ENCODE measurements at places on chromosomes 7 and 10. TPM values are rescaled to one million over a fixed set of nuclear protein-coding genes. Genes with fewer than 3 reads are reported as not detected.

GRCh38 chr10:88106366-88106765 is 242.9 kb downstream of the PTEN start:
- H3K36me3 ChIP-seq, result no peaks in the 10 kb centered on the region
- peak overlapping the region; percentile 45 for H3K27ac ChIP-seq
- H3K4me1 ChIP-seq, result peaks cover 75% of the 10 kb centered on the region
- DNase-seq, result no peak

- DNase-seq, result no peak
- H3K36me3 ChIP-seq, result no peaks in the 10 kb centered on the region
- H3K4me3 ChIP-seq, result no peak overlapping the region
- no peaks in the 10 kb centered on the region for H3K27me3 ChIP-seq
- no peak overlapping the region for H3K27ac ChIP-seq
- peaks cover 4% of the 10 kb centered on the region for H3K4me1 ChIP-seq
These were observed 289.2 kb downstream of the FZD1 start for GRCh38 chr7:91553410-91553895.

DNA sequence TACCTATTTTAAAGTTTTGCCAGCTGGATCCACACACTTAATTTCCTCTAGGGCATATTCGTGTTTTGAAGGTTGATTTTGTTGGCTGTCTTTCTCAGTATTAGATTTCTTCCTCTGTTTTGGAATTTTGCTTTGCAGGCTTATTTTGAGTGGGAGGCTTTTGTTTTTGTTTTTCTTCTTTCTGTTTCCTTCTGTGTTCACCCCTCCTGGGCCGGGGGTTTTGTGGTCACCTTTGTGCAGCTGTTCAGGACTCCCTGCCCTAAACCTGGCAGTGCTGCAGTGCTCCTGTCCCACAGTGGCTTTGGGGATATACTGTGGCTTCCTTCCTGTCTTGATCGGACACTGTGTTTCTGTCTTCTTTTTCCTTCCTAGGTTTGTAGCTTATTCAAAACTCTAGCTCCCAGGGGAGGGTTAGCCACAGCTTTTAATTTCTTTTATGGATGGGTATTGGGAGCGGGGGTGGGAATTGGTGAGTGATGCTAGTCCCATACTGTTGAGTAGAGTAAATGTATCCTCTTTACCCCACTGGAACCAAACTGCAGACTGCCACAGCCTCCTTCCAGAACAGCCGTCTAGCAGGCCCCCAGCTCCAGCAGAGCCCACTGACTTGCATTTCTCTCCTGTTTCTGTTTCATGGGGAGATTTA is 228.7 kb upstream of the FZD8 start:
- DNase-seq, result no peak
- H3K4me3 ChIP-seq, result no peak overlapping the region
- no peaks in the 10 kb centered on the region for H3K4me1 ChIP-seq
- H3K36me3 ChIP-seq, result no peaks in the 10 kb centered on the region
- no peak overlapping the region for H3K27ac ChIP-seq
- H3K27me3 ChIP-seq, result no peaks in the 10 kb centered on the region

Gene MYO1G
- 224 TPM for total RNA-seq

DNA sequence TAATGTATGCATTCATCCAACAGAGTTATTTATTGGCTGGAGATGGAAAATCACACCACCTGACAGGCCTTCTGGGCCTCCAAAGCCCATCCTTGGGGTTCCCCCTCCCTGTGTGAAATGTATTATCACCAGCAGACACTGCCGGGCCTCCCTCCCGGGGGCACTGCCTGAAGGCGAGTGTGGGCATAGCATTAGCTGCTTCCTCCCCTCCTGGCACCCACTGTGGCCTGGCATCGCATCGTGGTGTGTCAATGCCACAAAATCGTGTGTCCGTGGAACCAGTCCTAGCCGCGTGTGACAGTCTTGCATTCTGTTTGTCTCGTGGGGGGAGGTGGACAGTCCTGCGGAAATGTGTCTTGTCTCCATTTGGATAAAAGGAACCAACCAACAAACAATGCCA is 15.3 kb downstream of the TACR2 start:
- H3K27ac ChIP-seq, result no peak overlapping the region
- H3K27me3 ChIP-seq, result no peaks in the 10 kb centered on the region
- H3K4me1 ChIP-seq, result no peaks in the 10 kb centered on the region
- peaks cover 13% of the 10 kb centered on the region for H3K36me3 ChIP-seq
- no peak overlapping the region for H3K4me3 ChIP-seq
- no peak for DNase-seq

DNA sequence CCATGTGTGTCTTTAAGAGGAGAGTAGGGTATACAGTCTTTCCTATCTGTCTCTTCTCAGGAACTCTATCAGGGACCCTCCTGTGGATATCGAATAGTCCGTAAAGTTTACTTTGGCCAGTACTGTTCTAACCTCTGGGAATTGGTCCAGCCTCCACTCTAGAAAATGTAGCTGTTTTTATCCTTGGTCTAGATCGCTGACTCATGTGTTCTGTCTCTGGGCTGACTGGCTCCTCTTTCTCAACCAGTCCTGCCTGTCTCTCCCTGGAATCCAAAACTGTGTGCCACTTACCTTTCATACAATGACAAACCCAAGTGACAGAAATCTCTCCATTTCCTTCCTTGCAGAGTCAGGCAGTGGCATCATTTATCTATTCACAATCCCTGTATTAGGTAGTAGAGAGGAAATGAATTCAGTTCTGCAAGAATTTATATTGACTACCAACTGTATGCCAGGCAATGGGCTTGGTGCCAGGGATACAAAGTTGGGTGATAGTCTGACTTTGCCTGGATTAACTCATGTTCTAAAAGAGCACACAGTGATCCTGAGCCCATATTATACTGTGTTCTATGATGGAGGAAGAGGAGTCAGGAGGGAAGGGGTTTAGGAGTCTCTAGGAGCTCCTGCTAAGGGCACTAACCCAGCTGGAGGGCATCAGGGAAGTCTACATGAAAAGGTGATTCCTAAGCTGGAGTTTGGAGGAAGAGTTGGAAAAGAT is 232.7 kb downstream of the LRMDA start:
- no peak for DNase-seq
- H3K4me1 ChIP-seq, result no peaks in the 10 kb centered on the region
- no peaks in the 10 kb centered on the region for H3K27me3 ChIP-seq
- H3K36me3 ChIP-seq, result no peaks in the 10 kb centered on the region
- no peak overlapping the region for H3K27ac ChIP-seq

DNA sequence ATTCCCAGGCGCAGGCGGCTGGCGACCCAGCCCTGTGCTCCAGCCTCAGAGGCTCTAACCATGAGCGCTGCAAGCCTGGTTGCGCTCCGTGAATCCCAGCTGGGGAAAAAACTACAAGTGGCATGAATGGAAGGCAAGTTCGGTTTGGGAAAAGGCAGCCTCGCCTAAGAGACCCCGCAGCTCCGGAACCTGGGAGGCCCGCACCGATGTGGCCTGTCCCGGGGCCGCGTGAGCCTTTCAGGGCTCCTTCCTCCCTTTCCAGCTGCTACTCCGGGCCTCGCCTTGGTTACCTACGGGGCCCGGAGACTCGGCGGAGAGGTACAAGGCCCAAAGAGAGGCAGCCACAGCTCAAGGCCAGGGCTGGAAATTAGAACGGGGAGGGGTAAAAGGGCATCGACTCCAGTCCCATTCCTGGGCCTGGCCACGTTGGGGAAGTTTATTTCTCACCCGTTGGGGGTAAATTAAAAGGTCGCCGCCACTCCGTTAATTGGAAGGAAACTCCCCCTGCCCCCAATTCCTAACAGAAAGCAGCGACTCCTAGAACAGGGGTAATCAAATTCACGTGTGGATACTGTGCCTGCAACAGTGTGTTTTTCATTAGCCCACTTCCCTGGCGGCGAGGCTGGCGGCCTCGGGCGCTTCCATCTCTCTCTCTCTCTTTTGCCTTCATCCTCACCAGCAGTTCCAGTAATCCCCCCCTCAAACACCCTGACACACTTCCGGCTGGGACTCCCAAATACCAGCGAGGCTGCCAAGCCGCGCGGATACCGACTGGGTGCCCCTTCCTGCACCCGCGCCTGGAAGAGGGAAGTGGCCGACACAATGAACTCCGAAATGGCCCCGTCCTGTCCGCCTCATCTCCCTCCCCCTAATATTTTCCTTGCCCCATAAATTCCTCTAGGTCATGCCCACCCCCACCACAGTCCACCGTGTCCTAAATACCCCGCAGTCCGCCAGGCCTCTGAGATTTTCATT is 1.5 kb upstream of the HOXA9 start:
- no peaks in the 10 kb centered on the region for H3K4me1 ChIP-seq
- H3K27ac ChIP-seq, result no peak overlapping the region
- no peaks in the 10 kb centered on the region for H3K36me3 ChIP-seq
- no peak overlapping the region for H3K4me3 ChIP-seq

DNA sequence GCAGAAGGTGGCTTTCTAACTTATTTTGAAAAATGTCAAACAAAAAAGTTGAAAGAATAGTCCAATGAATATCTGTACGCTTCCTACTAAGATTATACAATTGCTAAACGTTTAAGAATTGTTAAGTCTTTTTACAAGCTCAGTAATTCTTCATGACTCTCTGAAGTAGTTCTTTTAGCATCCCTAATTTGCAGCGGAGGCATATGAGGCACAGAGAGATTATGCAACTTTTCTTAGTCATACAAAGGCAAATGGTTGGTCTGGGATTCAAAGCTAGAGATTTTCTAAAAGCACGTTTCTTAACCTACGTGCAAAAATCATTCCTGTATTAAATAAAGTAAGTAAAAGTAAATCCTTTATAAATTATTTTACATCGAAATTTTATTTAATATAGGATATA is 254.2 kb downstream of the MAGI2 start:
- no peaks in the 10 kb centered on the region for H3K36me3 ChIP-seq
- no peaks in the 10 kb centered on the region for H3K27me3 ChIP-seq
- no peaks in the 10 kb centered on the region for H3K4me1 ChIP-seq
- H3K4me3 ChIP-seq, result no peak overlapping the region

Gene ADAM8
- 92.7 TPM for total RNA-seq

Gene PCBD1
- 30.3 TPM for total RNA-seq

- no peaks in the 10 kb centered on the region for H3K36me3 ChIP-seq
- H3K4me3 ChIP-seq, result no peak overlapping the region
- peaks cover 16% of the 10 kb centered on the region for H3K4me1 ChIP-seq
- no peaks in the 10 kb centered on the region for H3K27me3 ChIP-seq
- DNase-seq, result no peak
- H3K27ac ChIP-seq, result no peak overlapping the region
These were observed 8.5 kb upstream of the BPGM start for GRCh38 chr7:134637934-134638719.

DNA sequence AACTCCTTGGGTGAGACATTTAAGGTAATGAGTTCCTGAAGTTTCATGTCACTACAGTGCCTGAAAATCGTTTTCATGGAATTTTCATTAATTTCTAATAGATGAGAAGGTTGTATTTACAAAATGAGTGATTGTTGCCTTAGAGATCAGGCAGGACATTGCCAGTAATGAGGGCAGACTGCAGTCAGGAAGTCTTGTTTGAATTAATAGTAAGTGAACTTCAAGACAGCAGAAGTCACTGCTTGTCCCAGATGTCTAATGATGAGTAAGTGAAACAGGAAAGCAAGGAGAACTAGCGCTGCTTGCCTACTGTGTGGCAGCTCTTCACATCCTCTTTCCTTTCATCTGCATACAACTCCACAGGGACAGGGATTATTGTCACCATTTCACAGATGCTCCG is 237.4 kb downstream of the BAMBI start:
- H3K36me3 ChIP-seq, result no peaks in the 10 kb centered on the region
- no peaks in the 10 kb centered on the region for H3K27me3 ChIP-seq
- no peak overlapping the region for H3K27ac ChIP-seq
- no peaks in the 10 kb centered on the region for H3K4me1 ChIP-seq
- DNase-seq, result no peak

GRCh38 chr10:96719850-96720421 is 378 bp downstream of the PIK3AP1 start:
- DNase-seq, result no peak
- peak overlapping the region; percentile 71 for H3K27ac ChIP-seq
- H3K4me1 ChIP-seq, result peaks cover 34% of the 10 kb centered on the region
- H3K27me3 ChIP-seq, result no peaks in the 10 kb centered on the region

Gene GNG11
- total RNA-seq, result 0.85 TPM

GRCh38 chr7:85682833-85683620 is 496.2 kb upstream of the SEMA3D start:
- no peak overlapping the region for H3K4me3 ChIP-seq
- H3K27ac ChIP-seq, result no peak overlapping the region
- no peaks in the 10 kb centered on the region for H3K36me3 ChIP-seq
- no peak for DNase-seq
- no peaks in the 10 kb centered on the region for H3K4me1 ChIP-seq
- no peaks in the 10 kb centered on the region for H3K27me3 ChIP-seq

- H3K4me1 ChIP-seq, result no peaks in the 10 kb centered on the region
- no peaks in the 10 kb centered on the region for H3K36me3 ChIP-seq
- no peak for DNase-seq
- no peaks in the 10 kb centered on the region for H3K27me3 ChIP-seq
- no peak overlapping the region for H3K27ac ChIP-seq
- H3K4me3 ChIP-seq, result no peak overlapping the region
These were observed 181.0 kb downstream of the GATA3 start for GRCh38 chr10:8235253-8236027.

- H3K4me1 ChIP-seq, result no peaks in the 10 kb centered on the region
- H3K27me3 ChIP-seq, result no peaks in the 10 kb centered on the region
- no peak overlapping the region for H3K4me3 ChIP-seq
- H3K27ac ChIP-seq, result no peak overlapping the region
These were observed 239.3 kb downstream of the THSD7A start for GRCh38 chr7:11592699-11593098.

- peak overlapping the region; percentile 71 for H3K4me3 ChIP-seq
- no peak overlapping the region for H3K27ac ChIP-seq
- H3K36me3 ChIP-seq, result no peaks in the 10 kb centered on the region
- no peak for DNase-seq
- peaks cover 7% of the 10 kb centered on the region for H3K27me3 ChIP-seq
- H3K4me1 ChIP-seq, result peaks cover 4% of the 10 kb centered on the region
These were observed 43.3 kb downstream of the SFTPD start for GRCh38 chr10:79905322-79906314.

- no peak overlapping the region for H3K4me3 ChIP-seq
- no peak overlapping the region for H3K27ac ChIP-seq
- no peaks in the 10 kb centered on the region for H3K27me3 ChIP-seq
- H3K36me3 ChIP-seq, result no peaks in the 10 kb centered on the region
- peaks cover 23% of the 10 kb centered on the region for H3K4me1 ChIP-seq
- DNase-seq, result no peak
These were observed 60.2 kb downstream of the VCL start for GRCh38 chr10:74058071-74058470.

GRCh38 chr7:108417926-108418325 is 38.3 kb downstream of the NRCAM start:
- H3K36me3 ChIP-seq, result no peaks in the 10 kb centered on the region
- peaks cover 18% of the 10 kb centered on the region for H3K4me1 ChIP-seq
- no peaks in the 10 kb centered on the region for H3K27me3 ChIP-seq
- H3K27ac ChIP-seq, result no peak overlapping the region
- no peak overlapping the region for H3K4me3 ChIP-seq
- no peak for DNase-seq

GRCh38 chr10:93995598-93996271 is 2.0 kb downstream of the PLCE1 start:
- no peak overlapping the region for H3K4me3 ChIP-seq
- H3K4me1 ChIP-seq, result no peaks in the 10 kb centered on the region
- no peaks in the 10 kb centered on the region for H3K36me3 ChIP-seq
- peaks cover 5% of the 10 kb centered on the region for H3K27me3 ChIP-seq

Gene DDC
- total RNA-seq, result not detected

- peaks cover 4% of the 10 kb centered on the region for H3K4me1 ChIP-seq
- no peaks in the 10 kb centered on the region for H3K27me3 ChIP-seq
- H3K4me3 ChIP-seq, result no peak overlapping the region
- no peaks in the 10 kb centered on the region for H3K36me3 ChIP-seq
- H3K27ac ChIP-seq, result no peak overlapping the region
These were observed 156.8 kb downstream of the NRCAM start for GRCh38 chr7:108299251-108299973.

GRCh38 chr10:83934062-83934461 is 205.2 kb upstream of the GHITM start:
- H3K4me3 ChIP-seq, result no peak overlapping the region
- no peak for DNase-seq
- H3K27me3 ChIP-seq, result no peaks in the 10 kb centered on the region
- no peak overlapping the region for H3K27ac ChIP-seq

- no peak overlapping the region for H3K27ac ChIP-seq
- H3K36me3 ChIP-seq, result no peaks in the 10 kb centered on the region
- DNase-seq, result no peak
These were observed 116.9 kb downstream of the EVX1 start for GRCh38 chr7:27359181-27360125.

Measured in GM12878 (cell line).